ENCODE measurements at places on chromosomes 16 and 17.

- no peak for DNase-seq
Measured at GRCh38 chr17:77353684-77354419, 213.1 kb downstream of the SEC14L1 start.

DNA sequence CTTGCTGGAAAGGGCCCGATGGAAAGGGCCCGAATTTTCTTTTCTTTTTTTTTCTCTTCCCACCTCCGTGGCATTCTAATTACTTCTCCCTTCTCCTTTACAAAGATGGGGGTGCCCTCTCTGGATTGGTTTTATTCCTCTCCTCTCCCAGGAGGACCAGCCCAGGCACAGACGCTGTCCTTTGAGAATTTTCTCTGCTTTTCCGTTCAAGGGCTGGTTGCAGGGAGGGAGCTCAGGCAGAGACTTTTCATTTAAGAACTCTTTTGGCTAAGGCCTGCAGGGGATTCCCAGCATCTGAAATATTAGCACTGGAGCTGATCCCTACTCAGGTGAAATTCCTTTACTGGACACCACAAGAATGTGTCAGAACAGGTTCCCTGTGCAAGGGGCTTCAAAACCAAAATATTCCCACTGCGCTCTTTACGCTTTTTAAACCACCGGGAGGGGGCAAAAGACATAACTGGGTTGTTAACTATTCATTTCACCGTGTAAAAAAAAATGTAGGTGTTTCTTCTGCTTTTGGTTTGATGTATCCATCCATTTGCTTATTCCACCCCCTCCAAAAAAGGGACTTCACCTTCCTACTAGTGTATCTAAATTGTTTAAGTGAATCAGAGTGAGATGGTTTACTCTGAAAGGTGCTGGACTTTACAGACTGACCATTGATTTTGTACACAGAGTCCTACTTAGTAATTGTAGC, 1.4 kb downstream of the NFAT5 start:
- no peak for DNase-seq

DNA sequence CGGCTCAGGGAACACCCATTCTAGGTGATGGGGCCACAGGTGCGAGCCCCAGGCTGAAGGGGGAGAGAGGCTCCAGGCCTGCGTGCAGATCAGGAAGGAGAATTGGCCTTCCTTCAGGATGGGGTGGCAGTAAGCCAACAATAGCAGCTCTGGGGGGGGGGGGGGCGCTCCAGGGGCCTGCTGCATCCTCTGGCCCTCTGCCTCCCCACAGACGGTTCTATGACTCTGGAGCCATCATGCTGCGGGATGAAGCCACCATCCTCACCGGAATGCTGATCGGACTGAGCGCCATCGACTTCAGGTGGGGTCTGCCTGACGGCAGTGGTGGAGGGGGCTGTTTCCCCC, 6.1 kb downstream of the RUNDC3A start:
- DNase-seq: no peak

GRCh38 chr16:19861811-19862327, 22.8 kb downstream of the GPRC5B start:
- DNase-seq: no peak

DNA sequence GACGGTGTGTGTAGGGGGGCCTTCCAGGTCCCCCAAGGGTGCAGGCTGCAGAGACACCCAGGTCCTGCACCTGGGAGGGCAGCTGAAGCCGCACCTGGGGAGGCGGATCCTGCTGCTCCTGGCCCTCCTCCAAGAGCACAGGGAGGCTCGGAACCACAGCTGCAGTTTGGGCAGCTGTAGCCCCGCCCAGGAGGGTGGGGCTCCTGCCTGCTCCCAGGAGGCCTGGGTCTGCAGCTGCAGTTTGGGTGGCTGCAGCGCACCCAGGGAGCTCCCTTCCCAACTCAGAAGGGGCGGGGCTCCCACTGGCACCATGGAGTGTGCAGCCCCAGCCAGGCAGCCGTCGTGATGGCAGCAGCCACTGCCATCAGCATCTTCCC, 69.4 kb upstream of the NKD1 start:
- no peak for DNase-seq

GRCh38 chr17:30021708-30022317, 80.4 kb downstream of the EFCAB5 start:
- DNase-seq: no peak

GRCh38 chr17:79948406-79948944, 87.2 kb downstream of the TBC1D16 start:
- no peak for DNase-seq

Data from stimulated activated CD4-positive, alpha-beta T cell treated with anti-CD3 and anti-CD28 coated beads, TNF-alpha, amount 100 ng/mL, for 1 hour (primary cell).